ENCODE measurements at places on chromosomes 12 and 14.

GRCh38 chr14:99484106-99484505 lies 2.9 kb downstream of the CCNK start:
- DNase-seq: no peak

DNA sequence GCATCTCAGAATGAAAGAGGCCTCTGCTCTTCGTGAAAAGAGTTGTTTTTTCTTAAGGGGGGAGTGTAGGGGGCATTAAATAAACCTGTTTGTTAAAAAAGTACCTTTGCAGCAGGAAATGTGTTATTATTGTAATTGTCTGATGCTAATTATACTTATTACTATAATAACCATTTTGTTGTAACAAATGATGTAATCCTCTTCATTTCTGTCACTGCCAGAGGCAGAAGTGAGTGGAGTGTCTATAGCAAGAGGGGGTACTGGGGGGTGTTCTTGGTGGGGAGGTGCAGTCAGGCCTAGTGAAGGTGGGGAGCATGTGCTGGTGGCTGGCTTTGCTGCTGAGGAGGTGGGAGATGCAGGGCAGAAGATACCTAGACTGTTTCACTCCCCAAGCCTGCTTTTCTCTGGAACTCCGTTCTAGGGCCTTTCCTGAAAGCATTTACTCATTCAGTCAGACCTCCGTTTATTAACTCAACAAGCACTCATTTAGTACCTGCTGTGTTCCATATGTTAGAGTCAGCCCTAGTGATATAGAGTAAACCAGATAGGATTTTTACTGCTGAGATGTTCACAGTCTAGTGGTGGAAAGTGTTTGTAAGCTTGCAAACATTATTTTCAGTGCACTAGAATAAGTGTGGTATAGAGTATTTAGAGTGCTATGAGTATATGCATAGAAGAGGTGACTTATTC lies 77.5 kb upstream of the CISTR start:
- no peak for DNase-seq

- no peak for DNase-seq
Measured at GRCh38 chr12:111451649-111452129, 46.0 kb downstream of the SH2B3 start.

GRCh38 chr12:110639336-110640141 lies 25.6 kb downstream of the TCTN1 start:
- no peak for DNase-seq

DNA sequence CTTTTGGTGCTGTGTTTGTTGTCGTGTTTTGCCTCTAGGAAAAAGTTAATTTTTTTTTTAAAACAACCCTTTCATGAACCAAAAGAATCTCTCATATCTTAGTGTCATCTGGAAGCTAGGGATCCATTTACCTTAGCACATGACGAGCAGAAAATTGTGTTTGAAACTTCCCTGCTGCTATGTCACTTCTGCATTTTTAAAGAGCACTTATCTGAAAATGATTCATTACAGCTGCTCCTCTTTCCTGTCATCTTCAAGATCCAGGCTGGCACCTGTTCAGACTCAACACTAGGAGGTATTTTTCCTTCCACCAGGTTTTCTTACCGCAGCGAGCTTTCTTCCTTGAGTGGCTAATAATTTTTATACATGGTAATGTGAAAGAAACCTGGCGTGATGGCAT lies 67.0 kb downstream of the EML1 start:
- DNase-seq: no peak

DNA sequence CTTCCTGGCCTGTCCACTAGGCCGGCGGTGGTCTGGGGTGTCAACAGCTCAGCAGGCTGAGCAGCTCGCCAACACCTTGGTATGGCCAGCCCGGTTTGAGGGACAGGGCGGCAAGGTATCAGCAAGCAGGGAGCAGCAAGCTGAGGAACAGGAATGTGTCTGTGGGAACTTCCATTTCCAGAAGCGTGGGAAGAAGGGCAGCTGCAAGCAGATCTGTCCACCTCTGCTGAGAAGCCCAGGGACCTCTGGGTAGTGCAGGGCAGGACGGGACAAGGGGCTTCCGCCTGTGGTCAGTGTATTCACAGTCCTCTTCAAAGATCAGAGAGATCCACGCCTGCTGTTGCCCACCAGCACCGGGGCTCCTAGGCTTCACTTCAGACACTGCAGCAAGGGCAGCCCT lies 36.0 kb downstream of the ACTN1 start:
- DNase-seq: no peak

- no peak for DNase-seq
Measured at GRCh38 chr14:100988956-100989355, 85.4 kb upstream of the RTL1 start.

- no peak for DNase-seq
Measured at GRCh38 chr12:66500841-66501240, 178.0 kb downstream of the GRIP1 start.

DNA sequence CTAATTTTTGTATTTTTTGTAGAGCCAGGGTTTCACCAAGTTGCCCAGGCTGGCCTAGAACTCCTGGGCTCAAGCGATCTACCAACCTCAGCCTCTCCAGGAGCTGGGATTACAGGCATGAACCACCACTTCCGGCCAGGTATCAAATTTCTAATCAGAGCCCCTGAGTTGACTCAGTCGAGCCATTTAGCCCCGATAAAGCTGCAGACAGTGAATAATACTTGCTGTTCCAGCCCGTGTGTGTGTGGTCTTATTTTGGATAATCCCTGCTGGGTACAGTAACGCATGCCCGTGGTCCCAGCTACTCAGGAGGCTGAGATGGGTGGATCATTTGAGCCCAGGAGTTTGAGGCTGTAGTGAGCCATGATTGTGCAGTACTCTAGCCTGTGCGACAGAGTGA lies 57.0 kb downstream of the TEAD4 start:
- DNase-seq: no peak

DNA sequence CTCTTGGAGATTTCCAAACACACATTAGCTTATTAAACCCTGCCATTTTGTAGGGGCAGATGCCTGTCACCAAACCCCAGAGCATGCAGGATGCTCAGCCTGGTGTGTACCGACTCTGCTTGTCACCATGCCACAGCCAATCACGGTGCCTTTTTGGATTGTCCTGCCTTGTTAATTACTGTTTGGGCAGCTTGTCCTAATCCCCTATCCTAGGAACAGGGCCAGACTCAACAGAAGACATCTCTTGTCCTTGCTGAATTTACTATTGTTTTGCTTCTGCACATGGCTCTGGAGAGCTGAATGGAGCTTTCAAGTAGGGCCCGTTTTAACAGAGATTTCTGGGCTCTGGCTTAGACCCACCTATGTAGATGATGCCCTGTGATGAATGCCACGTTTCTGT lies 388.5 kb downstream of the AACS start:
- DNase-seq: no peak

DNA sequence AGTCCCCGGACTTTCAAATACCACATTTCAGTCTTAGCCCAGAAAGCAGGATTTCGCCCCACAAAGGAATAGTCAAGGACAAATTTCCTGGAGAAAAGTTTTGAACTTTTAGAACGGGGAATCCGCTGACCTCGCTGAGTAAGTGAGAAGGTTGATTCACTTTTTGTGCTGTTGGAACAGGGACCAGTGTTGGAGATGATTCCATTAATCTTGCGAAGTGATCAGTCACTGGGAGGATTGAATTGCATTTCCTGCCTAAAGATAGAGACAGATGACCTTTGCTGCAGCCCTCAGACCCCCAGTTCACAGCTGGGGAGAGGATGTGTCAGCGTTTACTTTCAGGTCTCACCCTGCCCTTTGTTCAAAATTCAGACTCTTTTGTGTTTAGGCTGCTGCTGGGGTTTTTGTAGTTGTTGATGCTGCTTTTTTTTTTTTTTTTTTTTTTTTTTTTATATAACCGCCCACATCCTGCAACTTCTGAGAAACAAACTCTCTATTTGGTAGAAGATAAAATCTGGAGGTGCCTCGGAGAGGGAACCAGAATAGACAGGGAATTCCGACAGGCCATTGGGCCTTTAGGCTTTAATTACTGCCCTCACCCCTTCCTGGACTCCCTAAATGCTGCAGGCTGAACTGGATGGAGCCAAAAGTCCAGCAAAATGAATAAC lies 9.8 kb upstream of the KDM2B start:
- peak; percentile 46 for DNase-seq

GRCh38 chr12:80977346-80977745 lies 39.6 kb upstream of the LIN7A start:
- no peak for DNase-seq

- no peak for DNase-seq
Measured at GRCh38 chr12:87254381-87255030, 774.7 kb downstream of the C12orf50 start.

DNA sequence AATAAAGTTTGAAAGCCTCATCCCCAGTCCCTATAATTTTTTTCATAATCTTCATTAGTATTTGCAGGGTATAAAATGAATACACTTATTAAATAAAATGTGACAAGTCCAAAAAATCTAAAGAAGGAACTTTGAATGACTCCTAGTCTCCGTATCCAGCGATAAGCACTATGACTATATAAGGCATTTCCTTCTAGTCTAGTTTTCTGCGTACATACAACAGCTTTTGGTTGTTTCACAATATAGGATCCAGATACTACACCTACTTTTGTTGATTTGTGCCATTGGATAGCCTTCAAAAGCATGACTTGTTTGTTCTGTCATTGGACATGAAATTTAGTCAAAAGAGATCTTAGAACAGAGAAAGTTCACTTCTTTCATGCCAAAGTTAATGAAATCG lies 133.3 kb upstream of the PWP1 start:
- DNase-seq: no peak

- DNase-seq: peak; percentile 84
Measured at GRCh38 chr12:57087010-57087690, 1.8 kb upstream of the NAB2 start.

DNA sequence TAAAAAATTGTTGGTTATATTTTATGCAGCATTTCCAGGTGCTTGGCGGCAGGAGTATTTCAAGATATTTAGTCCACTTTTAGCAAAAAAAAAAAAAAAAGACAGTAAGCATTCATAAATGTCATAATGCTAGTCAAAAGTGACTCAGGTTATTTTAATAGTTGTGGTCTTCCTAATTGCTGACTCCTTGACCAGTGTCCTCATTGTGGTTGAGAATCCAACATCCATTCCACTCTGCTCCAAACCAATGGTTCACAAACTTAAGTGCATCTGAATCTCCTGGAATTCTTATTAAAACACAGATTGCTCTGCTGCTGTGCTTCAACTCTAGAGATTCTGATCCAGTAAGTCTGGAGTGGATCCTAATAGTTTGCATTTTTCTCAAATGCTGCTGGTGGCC lies 71.4 kb downstream of the AKAP6 start:
- no peak for DNase-seq

DNA sequence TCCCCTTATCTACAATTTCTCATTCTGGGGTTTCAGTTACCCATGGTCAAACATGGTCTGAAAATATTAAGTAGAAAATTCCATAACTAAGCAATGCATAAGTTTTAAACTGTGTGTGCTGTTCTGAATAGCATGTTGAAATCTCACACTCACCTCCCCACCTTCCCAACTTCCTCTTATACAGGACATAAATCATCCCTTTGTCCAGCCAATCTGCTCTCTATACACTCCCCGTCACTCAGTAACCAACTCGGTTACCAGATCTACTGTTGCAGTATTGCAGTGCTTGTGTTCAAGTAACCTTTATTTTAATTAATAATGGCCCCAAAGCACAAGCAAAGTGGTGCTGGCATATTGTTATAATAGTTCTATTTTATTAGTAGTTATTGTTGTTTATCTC lies 420.5 kb downstream of the GXYLT1 start:
- no peak for DNase-seq

GRCh38 chr12:111408686-111409402 lies 3.1 kb downstream of the SH2B3 start:
- DNase-seq: no peak

- no peak for DNase-seq
Measured at GRCh38 chr12:104596898-104597843, 140.4 kb downstream of the CHST11 start.

GRCh38 chr14:59582845-59583509 lies 6.4 kb upstream of the CCDC175 start:
- no peak for DNase-seq

DNA sequence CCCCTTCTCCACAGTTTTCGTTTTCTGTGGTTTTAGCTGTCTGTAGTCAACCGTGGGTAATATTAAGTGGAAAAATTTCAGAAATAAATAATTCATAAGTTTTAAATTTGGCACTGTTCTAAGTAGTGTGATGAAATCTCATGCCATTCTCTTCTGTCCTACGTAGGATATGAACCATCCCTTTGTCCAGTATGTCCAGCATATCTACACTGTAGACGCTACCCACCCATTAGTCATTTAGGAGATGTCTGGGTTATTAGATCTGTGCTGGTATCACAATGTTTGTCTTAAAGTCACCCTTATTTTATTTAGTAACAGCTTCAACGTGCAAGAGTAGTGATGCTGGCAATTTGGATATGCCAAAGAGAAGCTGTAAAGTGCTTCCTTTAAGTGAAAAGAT lies 44.7 kb downstream of the ATF7IP start:
- DNase-seq: no peak

DNA sequence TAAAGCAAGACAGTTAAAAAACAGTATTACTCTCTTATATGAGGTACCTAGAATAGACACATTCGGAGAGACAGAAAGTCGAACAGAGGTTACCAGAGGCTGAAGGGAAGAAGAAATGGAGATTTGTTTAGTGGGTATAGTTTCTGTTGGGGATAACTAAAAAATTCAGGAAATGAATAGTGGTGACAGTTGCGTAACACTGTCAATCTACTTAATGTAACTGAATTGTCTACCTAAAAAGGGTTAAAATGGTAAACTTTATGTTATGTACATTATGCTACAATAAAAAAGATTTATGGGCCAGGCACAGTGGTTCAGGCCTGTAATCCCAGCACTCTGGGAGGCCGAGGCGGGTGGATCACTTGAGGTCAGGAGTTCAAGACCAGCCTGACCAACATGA lies 30.6 kb upstream of the SLC6A13 start:
- DNase-seq: no peak

GRCh38 chr14:41662780-41663472 lies 56.2 kb downstream of the LRFN5 start:
- no peak for DNase-seq

- DNase-seq: no peak
Measured at GRCh38 chr12:119012179-119012578, 30.8 kb downstream of the SRRM4 start.

DNA sequence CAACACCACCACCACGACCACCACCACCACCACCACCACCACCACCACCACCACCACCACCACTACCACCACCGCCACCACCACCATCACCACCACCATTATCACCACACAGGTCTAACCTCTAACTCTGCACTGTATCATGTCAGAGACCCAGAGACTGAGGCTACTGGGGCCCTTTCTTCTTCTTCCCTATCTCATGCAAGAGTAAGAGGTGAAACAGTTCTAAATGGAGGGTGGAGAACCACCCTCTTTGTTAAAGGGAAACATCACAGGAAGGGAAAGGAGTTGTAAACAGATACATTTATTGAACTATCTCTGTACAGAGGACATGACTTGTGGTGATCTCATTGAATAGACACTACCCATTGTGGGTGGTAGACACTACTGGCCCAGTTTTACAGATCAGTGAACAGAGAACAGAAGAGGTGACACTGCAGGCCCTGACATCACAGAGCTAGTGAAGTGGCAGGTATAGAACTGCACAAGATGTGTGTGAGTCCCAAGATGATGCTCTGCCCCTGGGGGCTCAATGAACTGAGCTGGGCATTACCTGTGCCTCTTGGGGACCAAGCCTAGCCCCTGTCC lies 91.6 kb downstream of the FOXN3 start:
- no peak for DNase-seq

GRCh38 chr12:132690112-132690511 lies 2.7 kb downstream of the PXMP2 start:
- no peak for DNase-seq

- no peak for DNase-seq
Measured at GRCh38 chr12:117674313-117674712, 294.5 kb downstream of the KSR2 start.
